ACHN (cell line): ENCODE measurements at places on chromosomes 5 and 9.

DNA sequence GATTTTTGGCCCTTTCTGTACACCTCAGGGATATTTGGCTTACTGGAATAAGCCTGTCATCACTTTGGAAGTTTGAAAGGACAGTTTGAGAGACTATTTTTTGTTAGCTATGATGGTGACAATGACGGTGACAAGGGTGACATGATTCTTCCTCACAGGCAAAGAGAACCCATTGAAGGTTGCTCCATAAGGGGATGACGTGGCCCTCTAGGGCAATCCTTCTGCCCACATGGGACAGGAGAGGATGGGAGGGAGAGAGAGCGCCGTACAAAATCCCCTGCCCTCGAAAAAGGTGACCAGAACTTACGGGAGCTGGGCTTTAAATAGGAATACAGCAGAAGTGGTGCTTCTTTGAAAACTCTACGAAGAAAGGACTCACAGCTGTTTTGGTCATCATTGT is 22.6 kb downstream of the HRH2 start:
- DNase-seq: no peak

- no peak for DNase-seq
Measured at GRCh38 chr9:86983620-86984259, 36.4 kb upstream of the GAS1 start.

- no peak for DNase-seq
Measured at GRCh38 chr9:125153712-125154367, 10.5 kb upstream of the SCAI start.

DNA sequence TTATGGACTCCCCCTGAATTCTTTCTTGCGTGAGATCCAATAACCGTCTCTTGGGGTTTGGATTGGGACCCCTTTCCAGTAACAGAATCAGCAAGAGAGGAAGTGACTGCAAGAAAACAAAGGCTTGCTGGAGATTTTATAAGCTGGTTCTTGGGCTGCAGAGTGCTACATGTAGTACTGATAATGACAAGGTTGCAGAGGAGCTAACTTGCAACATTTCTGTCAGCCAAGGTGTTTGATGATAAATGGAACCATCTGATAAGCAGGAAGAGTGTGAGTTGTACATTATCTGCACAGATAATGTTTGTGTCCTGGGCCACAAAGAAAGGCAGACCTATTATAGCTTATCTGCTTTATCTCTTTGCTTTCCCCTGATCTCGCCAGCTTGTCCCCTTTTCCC is 37.1 kb downstream of the DNAJB5 start:
- DNase-seq: no peak

DNA sequence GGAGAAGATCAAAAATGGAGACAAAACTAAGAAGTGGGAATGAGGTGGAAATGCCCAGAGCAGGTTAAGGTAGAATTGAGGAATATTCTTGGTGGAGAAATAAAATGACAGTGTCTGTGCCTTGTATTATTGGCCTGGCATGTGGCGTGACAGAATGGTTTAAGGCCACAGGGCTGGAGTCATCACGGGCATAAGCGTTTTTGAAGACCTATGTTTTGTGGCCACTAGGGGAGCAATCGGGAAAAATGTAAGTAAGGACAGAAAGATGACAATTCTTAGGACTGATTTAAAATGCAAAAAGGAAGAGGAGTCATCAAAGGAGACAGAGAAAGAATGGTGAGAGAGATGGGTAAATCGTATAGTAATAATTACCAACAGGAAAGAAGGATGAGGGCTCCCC is 72.2 kb upstream of the EPB41L4A start:
- DNase-seq: no peak

DNA sequence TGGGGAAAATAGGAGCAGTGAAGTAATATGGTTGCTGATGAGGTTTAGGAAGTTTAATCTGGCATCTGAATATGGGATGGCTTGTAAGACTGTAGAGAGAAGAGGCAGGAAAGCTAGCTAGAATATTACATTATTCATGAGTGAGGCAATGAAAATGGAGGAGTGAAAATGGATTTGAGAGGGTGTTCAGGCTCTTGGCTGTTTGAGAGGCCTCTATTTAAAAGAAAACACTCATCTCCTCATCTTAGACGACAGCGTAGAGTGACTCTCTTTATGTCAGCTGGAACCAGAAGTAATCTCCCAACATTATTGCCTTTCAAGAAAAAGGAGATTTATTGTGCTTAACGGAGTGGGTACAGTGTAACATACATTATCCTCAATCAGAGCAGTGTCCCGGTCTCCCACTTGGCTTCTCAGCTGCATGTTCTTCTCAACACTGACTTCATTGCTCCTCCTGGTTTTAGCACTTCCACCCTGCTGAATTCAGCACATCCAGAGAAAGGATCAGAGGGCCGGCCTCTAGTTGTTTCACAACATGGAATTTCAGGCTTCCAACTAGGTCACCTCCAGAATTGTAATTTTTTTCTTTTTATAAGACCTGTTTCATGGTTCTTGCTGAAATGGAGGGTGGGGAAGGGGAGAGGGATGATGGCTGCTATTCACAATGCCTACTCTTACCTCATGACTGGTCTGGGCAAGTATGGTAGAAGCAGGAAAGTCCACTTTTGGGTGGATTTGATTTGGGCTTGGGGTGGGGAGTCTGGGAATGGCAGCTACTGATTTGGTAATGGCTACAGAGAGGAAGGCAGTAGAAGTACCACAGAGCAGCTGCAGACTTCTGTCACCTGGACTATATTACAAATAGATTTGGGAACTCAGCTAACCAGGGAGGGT is 52.9 kb upstream of the KIAA1958 start:
- DNase-seq: no peak

DNA sequence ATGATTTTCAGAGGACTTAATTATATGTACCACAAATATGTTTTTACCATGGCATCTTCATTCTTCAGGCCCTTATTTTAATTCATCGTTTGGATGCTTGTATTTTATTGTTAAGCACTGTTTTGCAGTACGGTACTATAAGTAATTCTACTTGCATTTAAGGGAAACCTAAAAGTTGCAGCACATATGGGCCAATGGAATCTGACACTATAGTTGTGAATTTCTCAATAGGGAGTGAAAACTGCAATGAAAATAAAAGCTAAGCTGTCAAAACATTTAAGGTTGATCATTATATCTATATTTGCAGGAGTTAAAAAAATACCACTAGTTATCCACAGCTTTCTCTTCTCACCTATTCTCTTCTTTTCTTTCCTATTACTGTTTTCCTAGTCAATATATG is 1071.8 kb downstream of the MAT2B start:
- DNase-seq: no peak

DNA sequence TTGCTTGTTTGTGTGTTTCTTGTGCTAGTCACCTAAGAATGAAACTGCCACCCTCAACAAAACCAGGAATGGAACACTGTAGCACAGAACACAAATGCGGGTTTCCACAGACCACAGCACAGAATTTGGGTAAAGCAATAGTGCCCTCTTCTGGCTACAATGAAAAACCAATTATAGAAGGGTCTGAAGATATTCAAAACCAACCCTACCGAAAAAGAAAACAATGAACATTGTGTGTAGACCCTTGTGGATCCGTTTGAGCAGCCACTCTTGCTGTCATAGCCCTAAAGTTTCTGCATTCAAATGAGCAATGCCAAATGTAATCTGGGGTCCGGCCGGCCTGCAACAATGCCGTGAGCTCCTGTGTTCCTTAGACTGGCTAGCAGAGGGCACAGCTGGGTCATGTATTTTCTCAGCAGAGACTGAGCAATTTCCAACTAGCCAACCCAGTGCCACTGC is 8.3 kb upstream of the ENC1 start:
- peak; percentile 55 for DNase-seq

GRCh38 chr5:79287907-79288306 is 52.0 kb downstream of the JMY start:
- no peak for DNase-seq

- no peak for DNase-seq
Measured at GRCh38 chr5:125634216-125634835, 788.9 kb upstream of the GRAMD2B start.

DNA sequence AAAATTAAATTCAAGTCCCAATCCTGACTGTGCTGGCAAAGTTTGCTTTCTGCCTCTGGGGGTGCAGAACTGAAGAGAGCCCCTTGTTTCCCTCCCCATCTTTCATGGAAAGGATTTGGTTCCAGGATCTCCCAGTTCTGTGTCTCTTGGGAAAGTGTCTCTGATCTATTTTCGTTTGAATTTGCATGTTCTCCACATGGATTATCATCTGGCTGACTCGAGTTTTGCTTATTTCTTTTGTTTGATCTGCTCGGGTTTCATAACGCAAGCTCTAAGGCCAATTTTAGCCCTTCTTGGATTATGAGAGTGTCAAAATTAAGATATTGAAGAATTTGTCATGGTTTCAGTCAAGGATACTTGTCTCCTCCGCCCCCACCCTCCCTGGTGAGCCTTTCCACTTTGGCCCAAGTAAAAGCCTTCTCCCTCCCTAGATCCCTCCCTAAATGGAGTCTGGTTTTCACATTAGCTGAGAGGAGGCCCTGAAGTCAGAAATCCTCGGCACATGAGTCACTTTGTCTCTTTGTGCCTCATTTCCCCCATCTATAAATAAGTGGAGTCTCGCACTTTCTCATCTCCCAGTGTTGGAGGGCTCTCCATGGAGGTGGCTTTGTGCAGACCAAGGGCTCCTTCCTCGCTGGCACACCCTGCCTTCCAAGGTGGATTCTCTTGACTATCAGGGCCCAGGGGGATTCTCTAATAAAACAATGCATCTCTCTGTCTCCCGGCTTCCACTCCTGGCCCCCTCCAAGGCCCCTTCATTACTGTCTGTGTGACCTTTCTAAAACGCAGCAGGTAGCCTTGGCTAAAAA is 17.3 kb downstream of the ADRB2 start:
- peak; percentile 64 for DNase-seq

GRCh38 chr5:33891788-33892619 is at the start of gene ADAMTS12:
TSS of gene ADAMTS12 (minus strand) at chr5:33891990. CDS start at chr5:33891856, 134 bp downstream.
- no peak for DNase-seq

DNA sequence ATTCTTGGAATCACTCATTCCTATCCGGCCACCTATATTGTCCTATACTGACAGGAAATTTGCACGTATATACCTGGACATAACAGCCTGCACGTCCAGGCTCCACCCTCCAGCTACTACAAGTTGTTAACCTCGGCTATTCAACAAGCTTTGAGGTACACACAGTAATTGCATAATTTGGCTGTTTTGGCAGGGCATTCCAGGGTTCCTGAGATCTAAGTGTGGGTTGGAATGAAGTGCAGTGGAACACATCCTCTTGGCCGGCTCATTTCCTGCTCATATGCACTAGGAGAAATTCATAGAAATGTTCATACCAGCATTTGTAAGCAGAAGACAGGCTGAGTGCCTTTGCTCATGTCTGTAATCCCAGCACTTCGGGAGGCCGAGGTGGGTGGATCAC is 222.3 kb downstream of the FBXL7 start:
- DNase-seq: no peak

- no peak for DNase-seq
Measured at GRCh38 chr5:36158144-36158543, 6.2 kb downstream of the SKP2 start.

GRCh38 chr5:66171349-66172344 is 27.5 kb downstream of the SREK1 start:
- DNase-seq: peak; percentile 39
